ENCODE measurements at places on chromosomes 1 and 21. TPM values are rescaled to one million over a fixed set of nuclear protein-coding genes. Genes with fewer than 3 reads are reported as not detected.

The CYP4A11 gene
- polyA plus RNA-seq: not detected

The OR2G3 gene
- not detected for polyA plus RNA-seq

The KRTAP6-3 gene
- not detected for polyA plus RNA-seq

The LENEP gene
- polyA plus RNA-seq: not detected

DNA sequence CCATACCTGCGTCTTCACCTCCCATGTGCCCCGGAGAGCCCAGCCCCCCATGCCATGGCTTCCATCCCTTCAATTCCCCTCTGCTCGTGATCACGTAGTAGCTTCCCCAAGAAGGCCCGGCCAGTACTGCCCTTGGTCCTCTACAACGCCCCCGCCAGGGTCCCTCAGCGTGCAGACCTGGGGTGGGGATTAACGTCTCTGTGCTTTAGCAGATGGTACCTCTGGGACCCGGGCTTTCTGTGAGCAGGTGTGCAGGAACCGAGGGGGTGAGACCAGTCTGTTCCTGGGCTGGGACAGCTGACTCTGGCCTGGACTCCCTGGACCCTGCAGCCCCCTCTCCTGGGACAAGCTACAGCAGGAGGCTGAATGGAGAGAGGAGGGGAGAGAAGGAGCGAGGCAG is 1.2 kb downstream of the PLCH2 start:
- no peak for DNase-seq

DNA sequence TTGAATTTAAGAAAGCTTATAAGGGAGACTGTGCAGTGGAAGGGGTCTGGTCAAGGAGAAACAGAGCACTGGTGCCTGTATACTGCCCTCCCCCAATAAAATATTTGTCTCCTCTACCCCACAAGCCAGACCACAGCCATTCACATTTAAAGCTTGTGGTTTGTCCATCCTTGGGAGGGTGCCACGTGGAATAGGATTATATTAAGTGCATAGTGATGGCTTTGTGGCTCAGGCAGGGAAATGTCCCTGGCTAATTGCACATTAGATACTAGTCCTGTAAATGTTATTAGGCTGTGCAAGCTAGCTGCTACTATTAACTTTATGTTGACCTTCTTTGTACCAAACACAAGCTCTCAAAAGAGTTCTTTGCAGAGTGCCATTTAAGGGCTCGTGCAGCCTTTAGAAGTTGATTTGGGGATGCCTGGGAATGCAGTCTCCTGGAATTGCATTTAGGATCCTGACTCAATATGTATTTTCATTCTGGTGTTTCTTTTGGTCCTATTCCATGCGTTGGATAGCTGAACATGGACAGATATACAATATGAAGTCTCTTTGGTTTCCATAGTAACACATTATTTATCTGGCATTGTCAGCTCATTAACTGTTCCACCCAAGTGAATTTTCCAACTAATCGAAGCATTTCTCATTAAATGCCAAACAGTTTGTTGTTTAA is 210.6 kb downstream of the ROR1 start:
- no peak for DNase-seq

GRCh38 chr1:214271174-214271858 is 9.6 kb upstream of the SMYD2 start:
- DNase-seq: no peak

DNA sequence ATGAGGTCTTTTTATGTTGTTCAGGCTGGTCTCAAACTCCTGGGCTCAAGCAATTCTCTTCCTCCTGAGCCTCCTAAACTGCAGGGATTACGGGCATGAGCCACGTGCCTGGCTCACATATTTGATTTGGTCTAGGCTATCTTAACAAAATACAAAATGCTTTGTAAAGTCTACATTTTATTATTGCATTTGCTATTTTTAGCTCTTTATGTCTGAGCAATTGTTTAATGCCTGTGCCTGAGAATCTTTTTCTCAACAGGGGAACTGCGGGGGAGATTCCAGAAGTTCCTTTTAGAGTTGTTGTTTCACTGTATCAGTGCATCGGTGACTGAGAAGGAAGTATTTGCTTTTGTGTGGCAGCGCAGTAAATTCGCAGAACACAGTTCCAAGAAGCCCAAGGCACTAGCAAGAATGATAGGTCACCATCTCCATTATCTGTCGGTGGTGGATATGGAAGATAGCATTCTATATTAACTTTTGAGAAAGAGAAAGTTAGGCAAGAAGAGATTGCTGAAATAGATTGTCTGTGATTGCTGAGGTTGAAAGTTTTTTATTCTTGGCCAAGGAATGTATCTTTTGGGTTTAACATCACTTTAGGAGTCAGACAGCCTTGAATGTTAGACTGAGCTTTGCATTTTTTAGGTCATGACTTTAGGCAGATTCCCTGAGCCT is 167.3 kb downstream of the PDE4B start:
- no peak for DNase-seq

- DNase-seq: no peak
Observed at GRCh38 chr21:14762327-14762726, 216.2 kb upstream of the SAMSN1 start.

DNA sequence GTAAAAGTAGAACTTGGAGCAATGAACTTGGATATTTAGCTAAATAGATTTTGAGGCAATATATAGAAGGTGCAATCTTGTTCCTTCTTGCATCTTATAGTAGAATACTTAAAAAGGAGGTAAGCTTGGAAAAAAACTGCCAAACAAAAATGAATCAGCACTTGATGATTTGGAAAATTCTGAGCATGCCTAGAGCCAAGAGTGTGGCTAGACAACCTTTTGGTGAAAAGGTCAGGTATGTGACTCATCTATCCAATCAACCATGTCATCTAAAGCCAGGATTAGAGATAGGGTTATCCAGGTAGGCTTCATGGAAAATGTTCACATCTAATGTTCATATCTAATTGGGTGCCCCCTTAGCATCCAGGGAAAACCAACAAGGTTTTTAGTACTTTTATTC is 515.0 kb downstream of the COL11A1 start:
- DNase-seq: no peak

DNA sequence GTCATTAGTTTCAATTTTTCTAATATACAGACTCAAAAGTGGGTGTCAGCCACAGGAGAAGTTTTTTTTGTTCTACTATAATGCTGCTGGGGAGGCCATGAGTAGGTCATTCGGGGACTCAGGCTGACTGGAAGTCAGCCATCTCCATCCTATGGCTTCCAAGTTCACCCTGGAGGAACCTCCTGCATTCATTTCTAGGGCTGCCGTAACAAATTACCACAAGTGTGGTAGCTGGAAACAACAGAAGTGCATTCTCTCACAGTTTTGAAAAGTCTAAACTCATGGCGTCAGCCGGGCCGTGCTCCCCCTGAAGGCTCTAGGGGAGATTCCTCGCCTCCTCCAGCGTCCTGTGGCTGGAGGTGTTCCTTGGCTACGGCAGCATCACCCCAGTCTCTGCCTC is 17.7 kb downstream of the AGT start:
- DNase-seq: no peak

DNA sequence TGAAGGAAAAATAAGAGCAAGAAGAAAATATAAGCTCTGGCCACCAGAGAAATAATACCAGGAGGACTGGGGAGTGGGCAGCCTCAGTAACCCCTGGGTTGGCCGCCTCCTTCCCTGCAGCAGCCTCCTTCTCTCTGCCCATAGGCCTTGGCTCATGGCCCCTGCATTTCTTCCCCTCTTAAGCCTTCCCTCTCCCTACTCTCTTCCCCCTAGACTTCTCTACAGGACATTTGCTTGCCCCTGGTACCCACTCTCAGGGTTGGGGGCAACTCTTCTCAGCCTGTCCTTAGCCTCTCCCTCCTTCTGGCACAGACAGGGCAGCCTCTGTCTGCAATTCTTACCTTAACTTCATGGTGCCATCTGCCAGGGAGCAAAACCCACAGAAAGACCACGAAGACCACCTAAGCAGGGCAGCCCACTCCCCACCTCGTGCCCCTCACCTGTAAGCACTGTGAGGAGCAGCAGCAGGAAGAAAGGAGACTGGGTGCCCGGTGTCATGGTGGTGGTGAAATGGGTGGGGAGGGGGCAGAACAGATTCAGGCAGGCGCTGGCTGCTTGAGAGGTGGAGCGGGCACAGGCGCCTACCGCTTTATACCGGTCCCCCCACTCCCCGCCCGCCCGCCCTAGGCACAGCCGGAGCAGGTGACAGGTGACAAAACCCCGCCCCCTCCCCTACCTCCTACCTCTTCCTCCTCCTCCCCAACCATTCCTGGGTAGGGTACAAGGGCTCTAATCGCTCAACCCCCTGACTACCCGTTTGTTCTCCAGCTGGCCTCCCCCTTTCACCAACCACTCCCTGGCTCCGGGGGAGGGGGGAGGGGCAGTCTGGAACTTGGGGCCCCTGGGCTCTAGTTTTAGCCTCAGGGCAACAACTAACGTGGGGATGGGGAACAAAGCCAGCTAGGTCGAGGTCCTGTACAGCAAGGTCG is 15.1 kb downstream of the THBS3 start:
- no peak for DNase-seq

DNA sequence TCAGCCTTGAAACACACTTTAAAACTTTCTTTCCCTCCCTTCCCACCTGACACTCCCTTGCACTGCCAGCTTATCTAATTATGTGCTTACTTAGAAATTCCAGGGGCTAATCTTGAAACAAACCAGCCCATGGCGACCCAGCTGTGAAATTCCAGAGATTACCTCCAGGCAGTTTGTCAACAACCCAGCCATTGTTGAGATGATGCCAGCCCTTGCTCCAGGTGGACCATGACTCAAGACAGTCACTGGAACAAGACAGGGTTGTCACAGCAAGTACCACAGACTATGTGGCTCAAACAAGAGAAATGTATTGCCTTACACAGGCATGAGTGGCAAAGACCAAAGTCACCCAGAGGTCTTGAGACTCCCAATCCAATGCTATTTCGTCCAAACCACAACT is 7.9 kb downstream of the FYB2 start:
- no peak for DNase-seq

GRCh38 chr1:226002667-226003501 is 3.7 kb upstream of the SDE2 start:
- DNase-seq: peak; percentile 85

DNA sequence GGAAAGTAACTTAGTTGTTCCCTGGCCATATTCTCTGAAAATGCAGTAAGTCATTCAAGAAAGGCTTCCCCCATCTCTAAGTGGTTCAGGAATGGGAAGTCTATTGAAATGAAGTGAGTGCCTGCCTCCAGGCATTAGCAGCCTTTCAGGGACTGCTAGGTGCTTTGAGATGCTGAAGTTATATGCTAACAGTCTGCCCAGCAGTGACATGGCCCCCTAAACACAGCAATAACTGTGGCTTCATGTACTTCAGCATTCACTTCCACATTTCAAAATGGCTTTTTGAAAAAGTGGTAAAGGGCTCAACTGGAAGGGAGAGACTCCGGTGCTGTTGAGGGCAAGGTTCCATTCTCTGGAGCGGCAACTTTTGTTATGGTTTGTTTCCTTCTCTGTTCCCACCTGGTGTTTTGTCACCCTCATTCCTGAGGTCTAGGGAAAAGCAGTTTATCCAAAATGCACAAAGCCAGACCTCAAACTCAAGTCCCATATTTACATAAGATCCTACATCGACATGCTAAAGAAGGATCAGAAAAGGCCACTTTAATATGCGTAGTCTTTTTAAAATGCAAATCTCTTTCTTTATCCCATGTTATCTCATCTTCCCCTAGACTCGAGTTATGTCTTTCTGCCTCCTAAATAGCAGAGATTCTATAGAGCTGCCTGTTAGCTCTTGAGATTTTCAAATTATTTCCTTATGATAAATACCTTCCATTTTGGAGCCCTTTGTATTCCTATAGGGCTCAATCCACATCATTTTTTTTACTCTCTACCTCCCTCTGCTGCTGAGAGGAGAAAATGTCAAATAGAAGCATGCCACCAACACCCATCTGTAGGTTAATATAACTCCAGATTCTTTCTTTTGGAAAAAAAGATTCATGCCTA is 34.2 kb upstream of the LRRC8C start:
- no peak for DNase-seq

DNA sequence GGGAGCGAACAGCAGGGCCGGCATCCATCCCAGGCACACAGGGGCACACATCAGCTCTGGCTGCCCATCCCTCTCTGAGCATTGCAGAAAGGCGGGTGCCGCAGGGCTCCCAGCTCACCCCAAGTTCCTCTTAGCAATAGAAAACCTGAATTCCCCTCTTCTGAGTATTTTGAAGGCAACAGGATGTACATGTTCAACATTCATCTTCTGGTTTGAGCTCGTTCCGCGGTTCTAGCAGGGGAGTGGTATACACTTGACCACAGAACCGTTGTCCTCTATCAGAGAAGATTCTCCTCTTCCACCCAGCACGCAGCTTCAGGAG is 23.6 kb downstream of the ACTA1 start:
- DNase-seq: no peak

DNA sequence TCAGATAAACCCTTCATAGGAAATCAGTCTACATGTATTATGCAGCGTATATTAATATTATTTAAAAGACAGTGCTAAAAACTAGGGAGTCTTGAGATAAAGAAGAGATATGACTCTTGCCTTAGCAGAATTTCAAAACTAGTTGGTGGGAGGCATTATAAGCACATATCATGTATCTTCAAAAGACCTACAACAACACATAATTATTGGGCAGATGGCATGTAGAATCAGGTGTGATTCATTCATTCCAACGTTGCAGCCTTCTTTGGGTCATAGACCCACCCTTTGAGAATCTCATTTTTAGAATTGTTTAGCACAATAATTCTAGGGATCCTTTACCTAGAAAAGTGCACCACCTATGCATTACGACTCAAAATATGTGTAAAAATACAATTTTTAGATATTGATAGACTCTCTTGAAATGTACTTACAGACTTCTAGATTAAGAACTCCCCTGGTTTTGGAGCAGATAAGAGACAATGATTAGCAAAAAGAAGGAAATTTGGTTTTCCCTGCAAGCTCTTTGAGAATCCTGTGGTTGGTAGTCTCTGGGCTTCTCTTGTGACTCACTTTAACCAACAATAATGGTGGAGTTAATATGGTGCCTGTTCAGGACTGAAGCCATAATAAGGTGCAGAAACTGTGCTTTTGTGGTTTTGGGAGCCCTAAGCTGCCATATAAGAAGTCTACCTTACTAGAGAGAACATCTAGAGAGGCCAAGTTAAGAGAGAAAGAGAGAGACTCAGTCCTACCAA is 85.3 kb upstream of the RGS4 start:
- no peak for DNase-seq

DNA sequence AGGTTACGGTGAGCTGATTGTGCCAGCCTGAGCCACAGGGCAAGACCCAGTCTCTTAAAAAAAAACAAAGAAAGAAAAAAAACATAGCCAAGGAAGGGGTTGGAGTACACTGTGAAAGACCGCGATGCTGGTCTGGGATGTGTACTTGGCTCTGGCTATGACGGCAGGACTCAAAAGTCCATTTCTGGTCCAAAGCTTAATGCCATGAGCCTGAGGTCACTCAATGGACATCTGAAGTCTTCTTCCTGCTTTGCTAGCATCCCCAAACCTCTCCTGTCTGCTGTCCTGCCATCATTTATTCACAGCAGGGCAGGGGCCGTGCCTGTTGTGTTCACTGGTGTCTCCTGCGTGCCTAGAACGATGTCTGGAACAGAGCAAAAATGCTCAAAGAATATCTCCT is 1.5 kb upstream of the ARHGEF10L start:
- no peak for DNase-seq
